Stomach (tissue), 19 donors: ENCODE measurements at places on chromosomes 2 and 18. TPM values are rescaled to one million over a fixed set of nuclear protein-coding genes. Genes with fewer than 3 reads are reported as not detected.
A peak's percentile ranks its signal among the peaks of the same experiment; 100 is the strongest.

GRCh38 chr18:61791031-61791430 lies 101.8 kb downstream of the RNF152 start:
- DNase-seq, result no peak

DNA sequence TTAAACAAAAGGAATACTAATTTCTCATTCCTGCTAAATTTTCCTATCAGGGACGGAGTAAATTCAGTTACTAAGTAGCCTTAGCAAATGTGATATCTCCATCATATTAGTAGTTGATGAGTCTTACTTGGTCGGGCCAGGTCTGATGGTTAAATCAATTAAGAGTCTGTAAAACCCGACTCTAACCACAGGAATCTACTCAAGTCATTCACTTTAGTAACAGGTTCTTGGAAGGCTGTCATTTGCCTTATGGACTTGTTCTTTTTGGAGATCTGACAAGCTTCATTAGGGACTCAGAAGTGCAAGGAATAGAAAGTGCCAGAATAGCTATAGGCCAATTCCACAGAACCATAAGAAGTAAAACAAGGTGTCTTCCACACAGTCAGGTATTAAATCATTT lies 119.0 kb downstream of the GCA start:
- no peak for DNase-seq

GRCh38 chr2:41694536-41695049 lies 353.2 kb upstream of the PKDCC start:
- DNase-seq, result no peak

DNA sequence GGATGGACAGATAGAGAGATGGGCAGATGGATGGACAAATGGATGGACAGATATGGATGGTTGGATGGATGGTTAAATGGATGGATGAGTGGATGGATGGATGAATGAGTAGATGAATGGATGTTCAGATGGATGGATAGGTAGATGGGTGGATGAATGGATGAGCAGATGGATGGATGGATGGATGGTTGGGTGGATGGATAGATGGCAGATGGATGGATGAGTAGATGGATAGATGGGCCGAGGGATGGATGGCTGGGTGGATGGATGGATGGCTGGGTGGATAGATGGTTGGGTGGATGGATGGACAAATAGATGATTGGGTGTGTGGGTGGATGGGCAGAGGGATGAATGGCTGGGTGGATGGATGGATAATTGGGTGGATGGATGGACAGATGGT lies 98.9 kb upstream of the OTOS start:
- peak; percentile 7 for DNase-seq

DNA sequence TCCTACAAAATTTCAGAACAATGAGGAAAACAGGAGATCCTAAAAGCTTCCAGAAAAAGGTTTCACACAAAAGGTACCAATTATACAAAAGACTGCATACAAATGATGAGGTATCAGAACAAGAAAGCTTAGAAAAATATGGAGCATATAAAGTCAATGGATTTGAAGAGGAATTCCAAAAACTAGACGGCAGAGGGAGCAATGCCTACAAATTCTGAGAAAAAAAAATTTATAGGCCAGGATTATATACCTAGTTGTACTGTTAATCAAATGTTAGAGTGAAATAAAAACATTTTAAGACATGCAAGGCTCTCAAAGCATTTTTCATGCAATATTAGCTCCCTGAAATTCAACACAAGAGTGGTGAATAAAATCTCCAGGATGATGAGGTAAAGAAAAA lies 106.2 kb downstream of the ZRANB3 start:
- no peak for DNase-seq

Gene ASB18
- total RNA-seq, result not detected

Gene SCYGR4
- total RNA-seq, result not detected

Gene OTOS
- not detected for total RNA-seq
